Activated T-cell treated with anti-CD3 and anti-CD28 coated beads, Interleukin-2, amount 50 U/mL, for 24 hours (primary cell): ENCODE measurements at places on chromosomes 13 and 19.

DNA sequence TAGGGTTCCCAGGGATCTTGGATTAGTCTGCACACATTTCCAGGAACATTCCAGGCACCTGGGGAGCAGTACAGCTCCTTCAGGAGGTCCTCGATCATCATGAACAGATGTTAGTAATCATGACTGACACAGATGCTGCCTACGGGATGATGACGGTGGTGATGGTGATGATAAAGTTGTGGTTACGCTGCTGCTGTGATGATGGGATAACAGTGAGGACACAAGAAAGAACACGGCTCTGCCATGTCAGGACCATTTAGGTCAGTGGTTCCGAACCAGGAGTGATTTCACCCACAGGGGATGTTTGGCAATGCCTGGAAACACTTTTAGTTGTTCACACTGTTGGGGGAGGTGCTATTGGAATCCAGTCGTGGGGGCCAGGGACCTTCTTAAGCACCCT lies 1193.0 kb downstream of the UQCRFS1 start:
- no peaks in the 10 kb centered on the region for H3K36me3 ChIP-seq
- H3K27ac ChIP-seq: no peak overlapping the region
- no peaks in the 10 kb centered on the region for H3K4me1 ChIP-seq
- no peak for DNase-seq

DNA sequence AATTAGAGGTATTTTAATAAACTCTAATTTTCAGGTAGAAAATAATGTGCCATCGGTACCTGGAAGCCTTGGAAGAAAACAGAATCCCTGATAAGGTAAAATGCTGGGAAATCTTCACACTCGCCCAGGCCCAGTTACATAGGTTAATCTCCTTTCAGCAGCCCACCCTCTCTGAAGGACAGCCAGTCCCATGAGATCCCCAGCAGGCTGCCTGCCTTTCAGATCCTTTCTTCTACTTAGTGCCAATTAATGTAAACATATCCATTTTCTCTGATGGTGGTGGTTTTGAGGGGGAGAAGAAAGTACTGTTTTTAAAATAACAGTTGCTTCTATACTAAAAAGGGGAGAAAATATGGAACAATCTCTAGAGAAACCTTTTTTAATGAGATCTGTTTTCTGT lies 12.2 kb downstream of the SMAD9 start:
- DNase-seq: no peak
- no peak overlapping the region for H3K27ac ChIP-seq
- H3K36me3 ChIP-seq: no peaks in the 10 kb centered on the region
- H3K27me3 ChIP-seq: peaks cover 31% of the 10 kb centered on the region
- no peaks in the 10 kb centered on the region for H3K4me1 ChIP-seq

DNA sequence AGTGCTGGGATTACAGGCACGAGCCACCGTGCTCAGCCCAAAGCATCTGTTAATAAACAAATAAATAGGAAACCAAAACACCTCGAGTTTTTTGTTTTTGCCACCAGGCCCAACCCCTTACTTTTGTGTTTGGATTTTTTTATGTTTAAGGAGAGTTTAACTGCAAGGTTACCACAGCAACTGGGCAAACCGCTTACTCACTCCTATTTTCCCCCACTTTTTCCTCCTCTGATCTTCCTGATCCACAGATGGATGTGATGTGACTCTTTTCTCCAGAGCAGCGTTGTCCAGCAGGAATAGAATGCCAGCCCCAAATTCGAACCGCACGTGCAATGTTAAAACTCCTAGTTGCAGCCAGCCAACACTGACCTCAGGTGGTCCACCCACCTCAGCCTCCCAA lies 2.1 kb upstream of the PNMA8B start:
- H3K4me1 ChIP-seq: peaks cover 14% of the 10 kb centered on the region
- peaks cover 57% of the 10 kb centered on the region for H3K27me3 ChIP-seq
- DNase-seq: no peak
- H3K4me3 ChIP-seq: no peak overlapping the region
- H3K36me3 ChIP-seq: no peaks in the 10 kb centered on the region

GRCh38 chr19:30649934-30650614 lies 277.9 kb downstream of the ZNF536 start:
- H3K36me3 ChIP-seq: no peaks in the 10 kb centered on the region
- H3K4me1 ChIP-seq: no peaks in the 10 kb centered on the region
- H3K27ac ChIP-seq: no peak overlapping the region
- peaks cover 61% of the 10 kb centered on the region for H3K27me3 ChIP-seq
- no peak overlapping the region for H3K4me3 ChIP-seq
- no peak for DNase-seq

DNA sequence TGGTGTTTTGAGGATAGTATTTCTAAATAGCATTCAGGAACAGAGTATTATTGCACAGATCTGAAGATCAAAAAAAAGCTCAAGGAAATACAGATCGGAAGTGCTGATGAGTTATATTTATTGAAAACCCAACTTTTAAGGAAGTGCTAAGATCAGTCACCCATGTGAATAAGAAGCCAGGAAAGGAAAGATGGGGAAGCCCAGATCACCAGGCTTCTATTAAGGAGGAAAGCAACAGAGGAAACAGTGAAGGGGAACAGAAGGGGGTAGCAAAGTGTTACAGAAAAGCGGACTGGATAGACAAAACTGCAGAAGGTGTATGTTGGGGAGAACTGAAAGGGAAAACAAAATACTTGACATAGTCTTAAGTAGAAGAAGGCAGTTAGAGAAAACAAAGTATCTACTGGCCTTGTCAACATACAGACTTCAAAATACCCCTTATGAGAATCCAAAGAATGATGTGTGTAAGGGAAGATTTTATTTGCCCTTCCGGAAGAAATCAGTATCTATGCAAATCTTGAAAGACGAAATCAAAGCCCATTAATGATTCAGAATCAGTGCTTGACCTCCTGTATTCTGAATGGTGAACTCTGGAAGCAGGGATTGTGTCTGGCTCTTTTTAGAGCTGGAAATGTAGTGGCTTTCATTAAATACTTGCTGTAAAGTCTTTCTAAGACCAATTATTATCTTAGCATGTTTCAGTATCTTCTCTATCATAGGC lies 12.1 kb downstream of the UFM1 start:
- H3K4me3 ChIP-seq: no peak overlapping the region
- DNase-seq: no peak
- peaks cover 10% of the 10 kb centered on the region for H3K4me1 ChIP-seq

DNA sequence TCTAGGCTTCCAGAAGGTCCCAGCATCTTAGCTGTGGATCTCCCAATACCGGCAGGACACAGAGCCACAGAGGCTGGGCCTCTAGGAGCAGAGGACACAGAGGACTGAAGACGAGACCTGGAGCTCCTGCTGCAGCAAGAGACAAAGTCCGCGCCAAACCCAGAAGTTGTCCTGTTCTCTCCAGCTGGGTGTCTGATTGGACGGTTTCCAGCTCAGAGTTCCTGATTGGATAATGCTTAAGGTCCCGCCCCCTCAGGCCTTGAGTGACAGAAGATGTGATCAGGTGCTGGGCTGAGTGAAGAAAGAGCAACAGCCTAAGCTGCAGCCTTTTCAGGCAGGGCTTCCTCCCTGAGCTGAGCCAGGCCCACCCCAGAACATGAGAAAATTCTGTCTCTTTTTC lies 59.9 kb upstream of the ZNF85 start:
- H3K36me3 ChIP-seq: no peaks in the 10 kb centered on the region
- H3K4me3 ChIP-seq: no peak overlapping the region
- H3K4me1 ChIP-seq: no peaks in the 10 kb centered on the region
- DNase-seq: no peak

DNA sequence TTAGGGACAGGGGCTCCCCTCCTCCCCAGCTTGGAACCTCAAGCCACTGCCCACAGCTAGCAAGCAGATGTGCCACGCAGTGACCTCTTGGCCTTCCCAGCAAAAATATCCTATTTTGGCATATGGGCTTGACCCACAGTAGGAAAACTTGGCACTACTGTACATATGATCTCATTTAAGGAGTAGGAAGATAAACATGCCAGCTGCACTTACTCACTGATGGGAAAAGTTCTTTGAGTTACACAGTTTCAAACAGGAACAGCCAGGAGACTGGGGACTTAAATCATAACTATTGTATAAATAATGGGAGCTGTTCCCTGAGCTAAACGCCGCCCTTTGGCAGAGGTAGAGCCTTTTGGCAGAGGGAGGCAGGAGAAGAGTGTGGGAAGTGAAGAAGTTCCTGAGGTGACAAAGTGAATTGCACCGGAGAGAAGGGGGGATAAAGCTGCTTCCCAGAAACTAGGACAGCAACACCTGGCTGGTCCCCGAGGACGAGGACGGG lies 6.1 kb downstream of the SACS start:
- no peak for DNase-seq
- no peak overlapping the region for H3K4me3 ChIP-seq
- H3K27ac ChIP-seq: no peak overlapping the region
- no peaks in the 10 kb centered on the region for H3K4me1 ChIP-seq

GRCh38 chr19:1655131-1655981 lies 2.9 kb upstream of the TCF3 start:
- H3K4me1 ChIP-seq: peaks cover 14% of the 10 kb centered on the region
- H3K4me3 ChIP-seq: no peak overlapping the region
- H3K36me3 ChIP-seq: peaks cover 8% of the 10 kb centered on the region
- H3K27me3 ChIP-seq: no peaks in the 10 kb centered on the region
- no peak for DNase-seq
- no peak overlapping the region for H3K27ac ChIP-seq

GRCh38 chr13:66345518-66345810 lies 884.7 kb downstream of the PCDH9 start:
- H3K27me3 ChIP-seq: no peaks in the 10 kb centered on the region
- no peak overlapping the region for H3K27ac ChIP-seq
- no peaks in the 10 kb centered on the region for H3K4me1 ChIP-seq
- no peaks in the 10 kb centered on the region for H3K36me3 ChIP-seq

DNA sequence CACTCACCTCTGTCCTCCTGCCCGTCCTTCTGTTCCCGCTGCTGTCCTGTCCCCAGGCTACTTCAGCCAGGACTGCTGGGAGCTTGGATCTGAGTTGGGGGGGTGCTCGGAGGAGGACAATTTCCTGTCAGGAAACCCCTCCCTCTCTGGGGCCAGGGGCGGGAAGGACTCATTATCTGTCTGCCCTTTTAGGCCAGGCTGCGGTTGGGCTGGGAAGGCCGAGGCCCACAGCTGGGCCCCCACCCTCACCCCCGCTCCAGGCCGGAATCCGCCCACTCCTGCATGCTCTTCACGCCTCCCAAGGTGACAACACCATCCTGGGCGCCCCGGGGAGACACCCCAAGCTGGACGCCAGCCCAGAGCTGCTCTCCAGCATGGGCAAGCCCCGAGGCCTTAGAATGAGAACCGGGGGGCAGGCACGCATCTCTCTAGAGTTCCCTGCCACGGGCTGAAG lies at the start of gene EXOC3L2:
EXOC3L2 (minus strand) TSS at position 74 of the 454 bp plus-strand sequence. CDS start 6,362 bp downstream, outside the sequence.
- H3K4me3 ChIP-seq: no peak within 1 kb of the TSS
- H3K4me1 ChIP-seq: peaks cover 3% of the 10 kb centered on the region
- no peaks in the 10 kb centered on the region for H3K36me3 ChIP-seq
- peaks cover 10% of the 10 kb centered on the region for H3K27me3 ChIP-seq

- H3K36me3 ChIP-seq: no peaks in the 10 kb centered on the region
- no peaks in the 10 kb centered on the region for H3K27me3 ChIP-seq
- no peaks in the 10 kb centered on the region for H3K4me1 ChIP-seq
- no peak for DNase-seq
Measured at GRCh38 chr13:54356209-54356608, 1327.6 kb downstream of the OLFM4 start.

DNA sequence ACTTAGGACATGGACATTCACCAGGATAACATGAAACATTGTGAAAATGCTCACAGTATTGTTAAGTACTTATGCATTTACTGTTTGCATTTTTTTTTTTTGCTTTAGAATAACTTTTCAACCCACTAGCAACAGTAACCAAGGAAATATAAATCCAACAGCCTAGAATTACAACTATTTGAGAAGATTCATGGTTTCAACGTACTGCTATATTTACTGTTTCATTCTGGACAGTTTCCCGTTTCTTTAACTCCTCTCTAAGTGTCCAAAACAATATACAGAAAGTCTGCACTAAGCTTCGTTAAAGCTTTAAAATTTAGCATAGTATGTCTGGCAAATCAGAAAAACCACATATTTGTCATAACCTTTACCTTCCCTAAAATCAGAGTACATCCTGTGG lies 2.7 kb downstream of the SMAD9 start:
- no peak overlapping the region for H3K27ac ChIP-seq
- peaks cover 75% of the 10 kb centered on the region for H3K27me3 ChIP-seq
- H3K36me3 ChIP-seq: no peaks in the 10 kb centered on the region
- H3K4me1 ChIP-seq: peaks cover 8% of the 10 kb centered on the region
- DNase-seq: no peak

DNA sequence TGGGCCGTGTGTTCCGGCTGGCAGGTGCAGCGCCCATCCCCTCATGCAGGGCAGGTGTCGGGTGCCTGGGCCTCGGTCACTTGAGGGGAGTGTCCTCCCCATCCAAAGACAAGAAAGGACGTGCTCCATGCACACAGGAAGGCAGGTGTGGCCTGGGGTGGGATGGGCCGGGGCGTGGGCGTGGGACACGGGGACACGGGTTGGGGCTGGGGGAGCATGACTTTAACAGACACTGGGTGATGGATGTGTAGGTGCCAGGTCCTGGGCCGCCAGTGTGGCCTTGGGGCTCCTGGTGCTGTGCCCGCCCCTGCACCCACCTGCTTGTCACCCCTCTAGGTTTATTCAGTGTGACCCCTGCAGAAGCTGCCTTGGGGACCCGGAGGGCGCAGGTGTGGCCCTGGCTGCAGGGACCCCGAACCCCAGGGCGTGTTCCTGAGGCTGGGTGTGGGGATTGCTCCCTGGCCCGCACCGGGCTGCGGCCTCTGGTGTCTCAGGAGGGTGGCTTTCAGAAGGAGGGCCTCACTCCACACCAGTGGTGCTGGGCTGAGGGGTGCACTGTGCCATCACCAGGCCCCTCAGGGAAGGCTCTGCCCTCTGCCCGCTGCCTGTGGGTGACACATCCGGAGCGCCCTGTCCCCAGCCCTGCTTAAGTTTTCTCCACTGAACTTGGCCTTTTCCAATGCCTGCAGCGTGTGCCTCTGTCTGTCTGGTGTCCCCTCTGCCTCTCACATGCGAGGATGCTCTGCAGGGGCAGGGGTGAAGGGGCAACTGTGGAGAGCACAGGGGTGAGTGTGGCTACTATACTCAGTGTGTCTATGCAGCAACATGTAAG lies 5.2 kb downstream of the TMEM255B start:
- H3K4me3 ChIP-seq: no peak overlapping the region
- peaks cover 7% of the 10 kb centered on the region for H3K4me1 ChIP-seq
- no peaks in the 10 kb centered on the region for H3K36me3 ChIP-seq
- H3K27me3 ChIP-seq: peaks cover 59% of the 10 kb centered on the region

DNA sequence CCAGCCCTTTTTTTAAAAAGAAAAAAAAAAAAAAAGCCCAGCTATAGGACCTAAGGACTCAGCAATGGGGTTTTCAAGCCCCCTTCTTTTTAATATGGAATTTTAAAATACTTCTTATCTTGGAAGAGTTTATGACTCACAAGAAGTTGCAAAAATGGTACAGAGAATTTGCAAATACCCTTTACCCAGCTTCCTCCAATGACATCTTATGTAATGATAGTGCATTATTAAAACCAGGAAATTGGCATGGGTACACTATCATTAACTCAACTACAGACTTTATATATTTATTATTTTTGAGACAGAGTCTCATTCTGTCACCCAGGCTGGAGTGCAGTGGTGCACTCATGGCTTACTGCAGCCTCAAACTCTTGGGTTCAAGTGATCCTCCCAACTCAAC lies 16.1 kb downstream of the TMEM38A start:
- H3K27ac ChIP-seq: no peak overlapping the region
- H3K4me1 ChIP-seq: no peaks in the 10 kb centered on the region
- no peak overlapping the region for H3K4me3 ChIP-seq
- DNase-seq: no peak
- H3K27me3 ChIP-seq: peaks cover 2% of the 10 kb centered on the region
